Pancreas (tissue), 10 donors: ENCODE measurements at places on chromosomes 12 and 14.

DNA sequence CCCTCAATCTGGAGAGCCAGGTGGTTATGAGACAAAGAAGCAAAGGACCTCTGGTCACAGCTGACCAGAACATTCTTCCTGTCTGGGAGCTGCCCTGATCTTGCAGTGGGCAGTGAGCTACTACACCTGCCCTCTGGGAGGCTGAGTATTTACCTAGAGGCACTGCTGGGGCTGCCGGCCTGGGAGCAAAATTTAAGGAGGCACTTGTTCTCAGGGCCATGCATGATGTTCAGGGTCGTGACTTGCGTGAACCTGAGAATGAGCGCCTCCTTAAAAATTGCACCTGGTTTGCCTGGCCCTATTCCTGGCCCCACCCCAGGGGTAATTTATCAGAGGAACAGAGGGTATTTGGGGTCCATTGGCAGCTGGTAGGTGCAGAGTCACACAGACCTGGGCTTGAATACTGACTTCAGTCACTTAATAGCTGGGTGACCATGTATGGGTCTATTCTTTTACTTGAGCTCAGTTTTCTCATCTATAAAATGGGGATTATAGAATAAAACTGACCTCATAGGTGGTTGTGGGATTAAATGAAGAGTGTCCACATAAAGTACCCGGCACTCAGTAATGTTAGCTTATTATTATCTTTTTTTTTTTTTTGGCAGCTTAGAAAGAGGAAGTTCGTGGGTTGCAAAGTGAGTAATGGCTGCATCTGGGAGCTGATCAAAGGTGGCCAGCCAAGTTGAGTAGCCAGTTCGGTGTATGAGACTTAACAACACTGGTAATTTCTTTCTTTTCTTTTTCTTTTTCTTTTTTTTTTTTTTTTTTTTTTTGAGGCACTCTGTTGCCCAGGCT is 107.4 kb upstream of the MED13L start:
- no peak for DNase-seq

DNA sequence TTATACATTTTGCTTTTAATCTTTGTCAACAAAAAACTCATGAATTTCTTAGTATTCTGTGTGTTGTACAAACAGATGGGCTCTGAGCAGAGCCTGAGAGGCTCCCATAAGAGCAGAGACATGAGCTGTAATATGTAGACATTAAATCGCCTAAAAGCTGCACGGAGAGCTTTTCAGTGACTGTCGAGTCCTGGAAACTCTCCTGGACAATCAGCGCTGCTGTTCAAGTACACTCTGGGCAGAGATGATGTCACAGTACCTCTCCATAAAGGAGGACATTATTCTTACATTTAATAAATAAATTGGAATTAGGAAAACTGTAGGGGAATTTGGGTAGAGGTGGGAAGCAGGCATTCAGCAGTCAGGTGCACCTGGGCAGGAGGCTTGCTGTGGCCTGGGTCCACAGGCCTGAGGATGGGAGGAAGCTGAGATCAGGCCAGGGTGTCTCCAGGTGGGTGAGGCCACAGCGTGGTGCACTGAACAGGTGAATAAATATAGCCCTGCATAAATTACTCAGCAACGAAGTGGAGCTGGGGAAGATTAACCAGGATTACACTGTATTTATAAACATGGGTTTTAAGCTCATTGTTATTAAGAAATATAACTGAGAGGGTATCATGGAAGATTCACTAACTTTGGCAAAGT is 13.3 kb upstream of the TCL1A start:
- DNase-seq, result peak; percentile 62

DNA sequence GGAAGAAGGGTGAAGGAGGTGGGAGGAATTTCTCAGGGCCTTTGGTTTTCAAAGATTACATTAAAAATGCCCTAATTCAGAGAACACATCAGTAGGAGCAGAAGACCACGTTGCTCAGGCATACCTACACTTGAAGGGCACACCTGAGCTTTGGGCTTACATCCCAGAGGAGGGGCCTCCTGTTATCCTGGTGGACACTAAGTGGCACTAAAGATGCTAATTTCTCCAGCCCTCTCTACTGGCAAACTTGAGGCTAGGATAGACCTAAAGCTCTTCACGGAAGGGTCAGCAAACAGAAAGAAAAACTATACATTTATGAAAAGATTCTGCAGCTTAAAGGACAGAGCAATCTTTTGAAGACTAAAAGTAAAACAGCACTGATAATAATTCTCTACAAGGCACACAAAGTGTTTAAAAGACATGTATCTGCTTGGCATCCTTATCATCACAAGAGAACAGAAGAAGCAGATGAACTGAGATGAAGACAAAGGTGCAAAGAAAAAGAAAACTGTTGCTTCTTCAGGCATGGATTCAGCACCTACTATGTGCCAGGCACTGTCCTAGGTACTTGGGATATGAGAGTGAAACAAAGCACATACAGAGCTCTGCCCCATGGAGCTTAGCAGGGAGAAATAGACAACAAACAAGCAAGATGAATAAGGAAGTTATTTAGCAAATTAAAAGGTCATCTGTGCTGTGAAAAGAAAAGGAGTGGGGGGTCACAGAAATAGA is 137.5 kb downstream of the NUAK1 start:
- DNase-seq, result no peak

DNA sequence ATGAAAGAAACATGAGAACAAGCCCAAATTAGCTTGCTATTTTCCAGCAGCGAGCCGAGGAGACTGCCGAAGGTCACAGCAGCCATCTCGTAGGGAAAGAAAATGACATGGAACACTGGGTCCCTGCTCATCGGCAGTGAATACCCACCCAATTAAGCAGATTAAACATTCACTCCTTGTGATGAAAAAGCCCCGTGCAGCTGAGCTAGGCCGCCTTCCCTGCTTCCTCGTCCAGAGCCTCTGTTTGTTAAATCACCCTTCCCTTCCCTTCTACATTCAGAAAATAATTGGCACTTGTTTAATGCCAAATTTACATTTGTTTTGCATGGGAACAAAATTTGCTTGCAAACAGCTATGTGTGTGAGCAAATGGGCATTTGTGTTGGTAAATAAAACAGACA is 342.5 kb downstream of the RMST start:
- DNase-seq, result no peak

GRCh38 chr14:79965896-79966295 is 245.4 kb downstream of the DIO2 start:
- no peak for DNase-seq

DNA sequence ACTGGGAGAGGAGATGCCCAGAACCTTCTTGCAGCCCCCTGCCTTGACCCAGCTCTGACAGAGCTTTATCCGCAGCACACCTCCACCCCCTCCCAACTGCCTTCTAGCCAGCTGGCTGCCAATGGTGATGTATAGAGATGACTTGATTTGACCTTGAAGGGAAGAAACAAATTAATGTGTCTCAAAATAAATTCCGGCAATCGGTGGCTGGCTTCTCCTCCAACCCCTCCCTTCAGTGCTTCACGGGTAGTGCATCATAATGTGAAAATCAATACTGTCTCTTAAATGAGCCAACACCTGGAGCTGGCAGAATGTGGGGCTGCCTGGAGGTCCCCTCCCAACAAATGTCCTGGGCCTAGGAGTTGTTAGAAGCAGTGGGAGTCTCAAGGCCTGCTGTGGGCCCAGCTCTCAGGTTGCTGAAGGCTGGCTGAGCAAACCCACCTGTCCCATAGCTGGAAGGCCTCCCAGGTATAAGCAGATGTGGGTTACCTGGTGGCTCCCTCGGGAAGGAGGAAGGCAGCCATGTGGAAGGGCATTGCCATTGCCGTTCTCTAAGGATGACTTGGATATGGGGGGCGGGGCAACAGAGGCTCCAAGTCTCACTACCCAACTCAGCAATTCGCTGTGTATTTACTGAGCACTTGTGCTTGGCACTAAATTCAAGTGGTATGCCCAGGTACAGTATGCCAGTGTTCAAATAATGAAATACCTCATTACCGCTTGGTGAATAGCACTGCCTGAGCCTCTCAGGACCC is 23.2 kb downstream of the HSPB8 start:
- DNase-seq, result no peak

GRCh38 chr12:92810370-92810769 is 107.6 kb downstream of the PLEKHG7 start:
- DNase-seq, result no peak

- no peak for DNase-seq
Measured at GRCh38 chr12:119354172-119354571, 19.6 kb downstream of the CCDC60 start.

DNA sequence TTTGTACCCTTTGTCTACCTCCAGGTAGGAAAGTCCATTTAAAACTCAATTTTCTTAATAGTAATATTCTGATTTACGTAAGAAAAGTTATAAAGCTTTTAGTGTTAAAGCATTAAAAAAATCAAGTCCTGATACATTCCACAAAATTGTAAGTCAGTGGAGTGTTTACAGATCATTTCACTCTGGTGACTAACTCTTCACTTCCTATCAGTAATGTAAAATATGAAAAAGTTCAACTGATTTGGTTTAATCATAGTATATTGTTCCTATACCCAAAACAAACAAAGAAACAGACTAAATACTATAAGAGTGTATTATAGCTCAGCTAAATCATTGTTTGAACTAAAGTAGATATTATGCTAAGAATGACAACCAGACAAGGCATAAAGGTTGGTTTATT is 85.9 kb downstream of the VEZT start:
- DNase-seq, result no peak

GRCh38 chr14:89814126-89814525 is 140.4 kb downstream of the EFCAB11 start:
- DNase-seq, result no peak

GRCh38 chr14:23483236-23483854 is 13.8 kb downstream of the NGDN start:
- DNase-seq, result no peak

DNA sequence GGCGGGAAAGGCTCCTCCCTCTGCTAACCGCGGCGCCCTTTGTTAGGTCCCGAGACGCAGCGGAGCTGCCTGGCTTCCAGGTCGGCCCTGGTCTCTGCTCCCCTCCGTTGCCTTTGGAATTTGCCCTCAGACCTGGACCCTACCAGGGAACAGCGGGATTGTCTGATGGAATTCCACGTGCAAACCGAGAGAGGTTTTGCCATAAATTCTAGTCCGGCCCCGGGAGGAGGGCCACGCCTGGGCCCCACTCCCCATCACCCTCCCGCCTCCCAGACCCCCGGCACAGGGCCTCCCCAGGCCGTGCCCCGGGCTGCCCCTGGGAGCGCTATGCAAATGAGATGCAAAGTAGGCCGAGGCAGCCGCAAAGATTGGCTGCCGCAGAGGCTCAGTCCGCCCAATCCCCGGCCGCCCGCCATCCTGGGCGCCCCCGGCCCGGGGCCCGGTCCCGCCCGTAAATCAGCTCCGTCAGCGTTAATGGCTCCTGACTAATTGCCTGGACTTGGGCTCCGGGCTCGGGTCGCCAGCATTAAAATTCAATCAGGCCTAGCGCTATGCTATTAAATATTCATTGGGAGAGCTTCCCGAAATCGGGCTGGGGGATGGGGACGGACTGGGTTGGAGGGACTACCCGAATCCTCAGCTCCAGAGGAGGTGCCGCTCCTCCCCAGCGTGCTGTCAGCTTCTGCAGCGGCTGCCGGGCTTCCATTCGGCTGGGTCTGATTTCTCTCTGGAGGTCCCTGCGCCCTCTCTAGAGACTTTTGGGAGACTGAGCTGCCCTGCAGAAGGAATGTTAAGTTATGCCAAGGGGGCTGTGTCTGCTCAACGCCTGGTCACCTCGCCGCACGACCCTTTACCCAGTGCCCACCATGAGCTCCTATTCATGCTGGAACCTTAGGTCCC is 15.7 kb upstream of the FIGNL2 start:
- no peak for DNase-seq
